ENCODE measurements at places on chromosomes 2 and 18.

GRCh38 chr2:165162466-165162865 lies 41.4 kb downstream of the SCN3A start:
- no peak for DNase-seq

- DNase-seq, result no peak
Observed at GRCh38 chr2:120890566-120891360, 155.1 kb downstream of the GLI2 start.

DNA sequence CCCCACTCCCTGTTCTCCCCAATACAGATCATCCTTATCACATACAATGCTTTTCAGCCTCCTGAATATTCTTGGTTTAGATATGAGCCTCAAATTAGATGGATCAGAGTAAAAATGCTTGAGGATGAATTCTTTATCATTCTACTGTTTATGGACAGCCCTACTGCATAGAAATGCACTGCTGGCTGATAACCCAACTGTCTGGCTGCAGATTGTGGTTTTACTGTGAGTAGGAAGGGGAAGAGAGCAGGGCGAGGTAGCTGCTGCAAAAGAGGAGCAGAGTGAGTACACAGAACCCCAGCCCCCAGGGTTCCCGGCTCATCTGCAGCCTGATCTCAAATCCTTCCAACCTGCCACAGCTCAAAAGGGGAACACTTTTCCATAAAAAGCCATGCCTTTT lies 29.4 kb upstream of the NCOA1 start:
- DNase-seq, result no peak

DNA sequence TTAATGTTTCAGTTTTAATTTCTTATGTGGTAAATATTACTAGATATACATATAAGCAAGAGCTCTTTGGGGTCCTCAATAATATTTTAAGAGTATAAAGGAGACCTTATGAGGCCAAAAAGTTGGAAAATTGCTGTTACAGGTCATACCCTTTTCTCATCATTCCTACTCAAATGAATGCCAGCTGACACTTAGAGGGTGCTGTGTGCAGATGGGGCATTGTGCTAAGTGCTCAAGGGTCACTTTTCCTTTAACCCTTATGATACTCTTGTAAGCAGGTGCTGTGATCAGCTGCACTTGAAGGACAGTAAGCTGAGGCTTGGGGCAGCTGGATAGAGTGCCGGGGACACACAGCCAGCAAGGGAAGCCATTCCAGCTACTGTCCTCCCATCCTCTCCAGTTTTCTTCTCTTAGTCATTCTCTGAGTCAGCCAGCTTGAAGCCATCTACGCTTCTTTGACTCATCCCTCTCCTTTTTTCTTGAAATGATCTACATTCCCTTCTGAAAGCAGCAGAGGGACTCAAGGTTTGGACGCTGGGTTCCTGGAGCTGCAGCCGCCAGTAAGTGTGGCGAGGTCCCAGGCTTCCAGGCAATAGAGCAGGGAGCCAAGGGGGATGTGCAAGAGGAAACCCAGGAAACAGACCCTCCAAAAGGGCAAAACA lies 42.0 kb upstream of the CREB1 start:
- DNase-seq, result no peak

GRCh38 chr2:45984366-45984765 lies 312.8 kb upstream of the EPAS1 start:
- DNase-seq, result no peak

DNA sequence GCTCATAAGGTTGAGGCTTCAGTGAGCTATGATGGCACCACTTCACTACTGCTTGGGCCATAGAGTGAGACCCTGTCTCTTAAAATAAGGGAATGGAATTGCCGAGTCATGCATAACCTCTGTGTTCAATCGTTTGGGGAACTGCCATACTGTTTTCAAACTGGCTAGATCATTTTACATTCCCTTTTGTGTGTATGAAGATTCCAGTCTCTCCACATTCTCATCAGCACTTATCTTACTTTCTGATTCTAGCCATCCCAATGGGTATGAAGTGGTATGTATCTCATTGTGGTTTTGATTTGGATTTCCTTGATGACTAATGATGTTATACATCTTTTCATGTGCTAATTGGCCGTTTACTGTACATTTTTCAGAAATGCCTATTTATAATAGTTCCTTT lies 23.7 kb downstream of the MARCHF7 start:
- DNase-seq, result no peak

DNA sequence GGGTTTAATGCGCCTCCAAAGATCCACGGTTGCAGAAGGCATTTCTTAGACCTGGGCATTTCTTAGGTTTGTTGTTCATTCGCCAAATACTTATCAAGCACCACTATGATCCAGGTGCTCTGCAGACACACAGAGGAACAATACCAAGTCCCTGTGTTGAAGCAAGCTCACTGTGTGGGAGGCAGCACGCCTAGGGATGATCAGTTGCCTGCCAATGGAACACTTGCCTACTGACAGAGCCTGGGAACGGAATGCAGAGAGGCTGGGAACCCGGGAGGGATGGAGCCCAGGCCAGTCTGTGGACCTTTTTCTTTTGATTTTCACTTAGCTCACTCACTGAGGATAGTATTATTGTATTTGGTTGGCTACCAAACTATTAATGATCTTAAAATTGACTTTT lies 1.9 kb upstream of the GRP start:
- no peak for DNase-seq

GRCh38 chr2:135471106-135471505 lies 59.9 kb downstream of the ZRANB3 start:
- no peak for DNase-seq

GRCh38 chr18:44411976-44412375 lies 268.7 kb upstream of the SETBP1 start:
- DNase-seq, result no peak

- DNase-seq, result no peak
Observed at GRCh38 chr2:10278029-10278762, 24.5 kb upstream of the HPCAL1 start.

DNA sequence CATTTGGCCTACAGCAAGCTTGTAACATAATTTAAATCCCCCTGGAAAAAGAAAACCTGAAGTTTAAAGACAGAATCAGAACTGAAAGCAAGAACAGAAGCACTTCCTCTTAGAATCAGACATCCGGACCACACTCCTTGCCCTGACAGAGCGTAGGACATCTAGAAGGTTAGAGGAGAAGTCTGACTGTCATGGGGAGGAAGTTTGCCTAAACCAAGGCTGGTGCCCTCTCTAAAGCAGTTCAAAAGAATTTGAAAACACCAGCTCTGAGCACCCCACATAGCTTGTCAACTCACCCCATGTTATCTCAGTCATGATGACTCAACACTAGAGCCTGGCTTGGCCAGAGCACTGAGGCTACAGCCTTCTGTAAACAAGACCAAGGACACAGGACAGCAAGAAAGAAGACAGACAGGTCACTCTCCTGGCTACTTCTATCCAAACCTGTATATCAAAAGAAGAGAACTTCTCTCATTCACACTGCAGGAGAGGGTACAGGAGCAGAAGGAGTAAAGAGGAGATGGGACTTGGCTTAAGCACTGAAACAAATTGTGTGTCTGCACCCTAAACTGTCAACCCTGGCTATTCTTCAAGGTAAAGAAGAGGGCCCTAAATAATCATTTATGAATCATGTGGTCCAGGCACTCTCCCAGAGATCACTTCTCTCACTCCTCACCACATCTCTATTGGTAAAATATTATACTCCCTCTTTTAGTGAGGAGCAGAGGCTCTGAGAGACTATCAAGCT lies 198.6 kb downstream of the MEMO1 start:
- no peak for DNase-seq

DNA sequence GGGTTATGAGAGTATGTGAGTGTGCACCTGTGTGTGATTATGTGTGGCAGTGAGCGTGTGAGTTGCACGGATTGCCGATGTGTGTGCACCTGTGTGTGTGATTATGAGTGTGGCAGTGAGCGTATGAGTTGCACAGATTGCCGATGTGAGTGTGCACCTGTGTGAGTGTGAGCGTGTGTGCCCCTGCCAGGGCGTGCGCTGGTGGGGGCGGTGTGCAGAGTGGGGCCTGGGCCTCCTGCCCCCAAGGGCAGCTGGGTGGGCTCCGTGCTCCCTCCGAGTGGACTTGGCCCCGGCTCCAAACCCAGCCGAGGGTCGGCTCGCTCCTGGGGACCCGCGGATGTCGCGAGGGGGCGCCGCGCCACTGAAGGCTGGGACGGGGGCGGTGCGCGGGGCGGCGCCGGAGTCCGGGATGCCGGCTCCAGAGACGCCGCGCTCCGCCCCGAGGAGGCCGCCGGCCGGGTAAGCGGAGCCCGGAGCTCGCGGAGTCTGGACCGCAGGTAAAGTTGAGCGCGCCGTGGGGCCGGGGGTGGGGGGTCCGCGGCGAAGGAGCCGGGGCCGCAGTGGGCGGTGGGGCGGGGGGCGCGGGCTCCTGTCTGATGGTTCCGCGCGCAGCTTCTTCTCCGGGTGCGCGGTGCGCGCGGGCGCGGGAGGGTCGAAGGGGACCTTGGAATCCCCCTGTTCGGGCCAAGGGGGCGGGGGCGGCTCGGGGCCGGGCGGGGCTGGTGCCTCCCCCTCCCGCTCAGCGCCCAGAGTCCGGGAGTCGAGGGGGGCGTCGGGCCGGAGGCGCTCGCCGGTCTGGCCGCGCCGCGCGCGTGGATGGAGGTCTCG lies at the start of gene KCNG2:
TSS of gene KCNG2 (plus strand) at position 421 of the 828 bp plus-strand sequence. CDS start 65,730 bp downstream, outside the sequence.
- DNase-seq, result no peak

DNA sequence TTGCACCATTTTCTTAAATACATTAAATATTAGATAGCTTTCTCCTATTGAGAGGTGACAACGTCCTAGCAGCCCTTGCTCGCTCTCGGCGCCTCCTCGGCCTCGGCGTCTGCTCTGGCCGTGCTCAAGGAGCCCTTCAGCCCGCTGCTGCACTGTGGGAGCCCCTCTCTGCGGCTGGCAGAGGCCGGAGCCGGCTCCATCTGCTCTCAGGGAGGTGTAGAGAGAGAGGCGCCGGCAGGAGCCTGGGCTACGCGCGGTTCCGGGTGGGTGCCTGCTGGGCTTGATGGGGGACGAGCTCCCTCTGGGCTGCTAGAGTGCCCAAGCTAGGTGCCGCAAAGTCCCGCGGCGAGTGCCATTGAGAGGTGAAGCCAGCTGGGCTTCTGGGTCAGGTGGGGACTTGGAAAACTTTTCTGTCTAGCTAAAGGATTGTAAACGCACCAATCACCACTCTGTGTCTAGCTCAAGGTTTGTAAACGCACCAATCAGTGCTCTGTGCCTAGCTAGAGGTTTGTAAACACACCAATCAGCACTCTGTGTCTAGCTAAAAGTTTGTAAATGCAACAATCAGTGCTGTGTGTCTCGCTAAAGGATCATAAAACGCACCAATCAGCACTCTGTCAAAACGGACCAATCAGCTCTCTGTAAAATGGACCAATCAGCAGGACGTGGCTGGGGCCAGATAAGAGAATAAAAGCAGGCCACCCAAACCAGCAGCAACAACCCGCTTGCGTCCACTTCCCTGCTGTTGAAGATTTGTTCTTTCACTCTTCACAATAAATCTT lies 3.1 kb downstream of the RPRD1A start:
- DNase-seq, result no peak

- no peak for DNase-seq
Observed at GRCh38 chr2:397521-397920, 109.6 kb upstream of the ALKAL2 start.

DNA sequence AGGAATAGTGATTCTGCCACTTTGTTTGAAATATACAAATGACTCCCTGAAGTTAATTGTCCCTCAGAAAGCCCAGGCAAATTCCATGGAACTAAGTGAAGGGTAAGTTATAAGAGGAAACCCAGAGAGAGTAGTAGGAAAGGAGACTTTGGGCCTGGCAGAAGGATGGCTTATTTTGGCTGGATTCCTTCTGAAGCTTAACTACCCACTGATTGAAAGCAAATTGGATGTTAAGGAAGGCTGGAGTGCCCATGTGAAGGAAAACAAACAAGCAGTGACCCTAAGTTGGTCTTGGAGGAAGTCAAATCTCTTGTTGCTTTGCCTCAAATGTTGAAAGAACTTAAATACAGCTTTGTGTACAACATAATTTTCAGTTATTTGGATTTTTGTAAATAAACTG lies 1106.4 kb upstream of the ZEB2 start:
- no peak for DNase-seq

DNA sequence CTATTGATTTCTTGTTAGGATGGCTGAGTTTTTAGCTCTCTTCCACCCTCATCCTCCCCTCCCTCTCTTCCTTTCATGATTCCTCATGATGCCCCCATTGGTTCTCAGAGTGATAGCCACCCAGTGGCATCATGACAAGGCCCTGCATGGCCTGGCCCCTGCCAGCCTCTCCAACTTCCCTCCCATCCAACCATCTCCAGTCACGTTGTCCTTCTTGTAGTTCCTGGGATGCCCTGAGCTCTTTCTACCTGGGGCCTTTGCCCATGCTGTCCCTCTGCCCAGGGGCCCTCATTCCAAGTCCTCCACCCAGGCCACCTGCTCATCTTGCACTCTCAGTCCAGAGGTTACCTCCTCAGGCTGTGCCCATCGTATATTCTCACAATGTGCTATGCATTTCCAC lies 247.5 kb downstream of the TFCP2L1 start:
- no peak for DNase-seq

- DNase-seq, result no peak
Observed at GRCh38 chr2:2010251-2010650, 265.9 kb upstream of the PXDN start.
